ENCODE measurements at places on chromosomes 4 and X.
A peak's percentile ranks its signal among the peaks of the same experiment; 100 is the strongest.

DNA sequence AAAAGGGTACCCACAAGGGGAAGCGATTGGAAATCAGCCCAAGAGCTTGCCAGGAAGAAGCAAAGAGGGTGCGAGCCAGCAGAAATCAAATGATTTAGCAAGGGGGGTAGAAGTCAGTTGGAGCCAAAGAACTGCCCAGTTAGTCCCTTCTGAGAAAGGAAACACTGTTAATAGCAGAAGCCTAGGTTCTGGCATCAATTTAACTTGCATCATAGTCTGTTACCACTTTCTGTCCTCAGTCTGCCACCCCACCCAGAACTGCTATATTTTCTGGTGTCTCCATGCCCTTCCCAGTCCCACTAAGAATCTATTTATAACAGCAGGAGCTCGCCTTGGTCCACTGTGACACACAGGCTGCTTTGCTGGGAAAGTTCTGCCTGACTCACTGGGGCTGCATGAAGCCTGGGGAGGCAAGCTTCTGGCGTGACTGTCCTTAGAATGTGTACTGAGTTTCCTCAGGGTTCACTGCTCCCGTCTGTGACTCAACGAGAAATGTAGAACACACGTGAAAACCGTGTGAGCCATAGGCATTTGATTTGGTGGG is 157.8 kb upstream of the TTC29 start:
- DNase-seq, result no peak

DNA sequence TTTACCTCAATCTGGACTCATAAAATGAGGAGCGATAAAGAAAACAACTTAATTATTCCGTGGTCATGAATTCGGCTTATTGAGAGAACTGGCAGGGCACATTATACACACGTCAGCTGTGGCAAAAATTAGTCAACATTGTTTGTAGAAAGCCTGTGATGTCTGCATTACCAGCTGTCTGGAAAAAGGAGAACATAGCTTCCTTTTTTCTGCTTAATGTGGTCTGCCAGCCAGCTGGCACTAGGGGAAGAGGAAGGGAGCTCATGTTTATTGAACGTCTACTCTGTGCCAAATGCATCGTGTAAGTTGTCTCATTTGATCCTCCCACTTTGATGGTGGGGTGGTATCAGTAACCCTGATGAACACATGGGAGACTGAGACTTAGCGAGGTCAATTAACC is 367.6 kb downstream of the ARHGAP24 start:
- no peak for DNase-seq

GRCh38 chr4:140790171-140790570 is 34.0 kb upstream of the TBC1D9 start:
- no peak for DNase-seq

- DNase-seq, result no peak
Measured at GRCh38 chr4:38670109-38670901, 6.3 kb downstream of the KLF3 start.

- no peak for DNase-seq
Measured at GRCh38 chr4:33886356-33886755, 2358.0 kb downstream of the ARAP2 start.

GRCh38 chr4:53543561-53543960 is 47.7 kb downstream of the LNX1 start:
- DNase-seq, result no peak

DNA sequence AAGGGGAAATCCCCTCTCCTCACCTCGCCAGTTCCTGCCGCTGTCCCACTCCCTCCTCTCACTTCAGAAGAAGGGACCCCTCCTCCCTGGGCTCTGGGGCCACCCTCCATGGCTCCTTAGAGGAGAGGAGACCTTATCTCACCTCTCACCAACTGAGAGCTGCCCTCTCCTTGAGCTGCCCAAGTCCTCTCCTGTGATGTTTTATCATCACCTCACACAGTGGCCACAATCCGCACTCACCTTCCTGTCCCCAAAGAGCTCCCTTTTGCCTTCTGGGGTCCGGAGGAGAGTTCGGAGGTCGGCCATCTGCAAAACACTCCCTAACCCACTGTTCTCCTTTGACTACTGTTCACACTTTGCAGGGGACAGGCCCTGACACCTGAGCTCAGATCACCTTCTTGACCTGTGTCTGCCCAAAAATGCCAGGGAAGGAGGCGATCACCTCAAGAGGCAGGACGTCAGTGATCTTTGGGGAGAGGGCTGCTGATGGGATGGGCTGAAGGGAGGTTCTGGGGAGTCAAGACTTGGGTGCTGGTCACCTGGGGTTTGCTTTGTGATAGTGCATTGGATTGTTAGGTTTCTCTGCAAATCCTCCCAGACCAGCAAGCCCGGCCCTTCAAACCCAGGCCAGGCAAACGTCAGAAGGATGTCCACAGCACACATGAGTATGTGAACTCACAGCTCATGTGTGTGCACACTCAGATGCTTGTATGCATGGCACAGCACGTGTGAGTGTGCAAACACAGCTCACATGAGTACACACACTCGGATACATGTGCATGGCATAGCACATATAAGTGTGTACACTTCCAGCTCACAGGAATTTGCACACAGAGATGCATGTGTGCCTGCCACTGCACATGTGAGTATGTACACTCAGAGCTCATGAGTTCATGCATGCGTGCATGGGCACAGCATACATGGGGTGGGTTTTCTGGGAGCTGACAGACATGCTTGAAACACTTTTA is 41.8 kb downstream of the HTRA3 start:
- no peak for DNase-seq

DNA sequence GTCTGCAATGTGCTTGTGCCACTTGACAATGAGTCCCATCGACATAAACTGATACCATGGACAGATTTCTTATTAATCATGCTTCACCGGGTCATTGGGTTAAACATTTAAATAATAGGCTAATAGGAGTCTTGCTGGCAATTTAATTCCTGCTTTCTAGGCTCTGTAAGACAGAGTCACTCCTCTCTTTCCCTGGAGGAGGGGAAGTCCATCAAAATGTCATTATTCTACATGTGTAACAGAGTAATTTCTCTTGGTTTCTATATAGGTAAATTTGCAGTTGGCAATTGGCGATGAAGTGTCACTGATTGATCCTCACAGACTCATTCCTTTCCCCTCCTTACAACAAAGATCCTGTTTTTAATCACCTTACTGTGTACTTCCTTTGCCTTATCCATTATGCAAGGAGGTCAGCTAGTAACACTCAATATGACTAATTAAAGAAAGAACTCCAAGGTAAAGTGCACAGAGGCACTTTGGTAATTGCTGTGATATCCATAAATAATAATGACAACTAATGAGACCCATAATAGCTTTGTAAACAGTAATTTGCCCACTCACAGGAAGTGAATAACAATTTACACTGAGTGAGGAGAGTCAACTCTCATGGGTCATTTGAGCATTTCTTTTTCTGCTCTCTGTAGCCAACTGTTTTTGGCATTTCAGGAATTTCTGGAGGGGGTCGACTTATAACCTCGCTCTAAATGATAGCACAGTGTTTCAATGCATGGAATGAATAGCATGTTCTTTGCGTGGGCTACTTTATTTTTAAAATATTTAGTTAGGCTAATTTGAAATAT is 184.0 kb downstream of the UGT8 start:
- no peak for DNase-seq

DNA sequence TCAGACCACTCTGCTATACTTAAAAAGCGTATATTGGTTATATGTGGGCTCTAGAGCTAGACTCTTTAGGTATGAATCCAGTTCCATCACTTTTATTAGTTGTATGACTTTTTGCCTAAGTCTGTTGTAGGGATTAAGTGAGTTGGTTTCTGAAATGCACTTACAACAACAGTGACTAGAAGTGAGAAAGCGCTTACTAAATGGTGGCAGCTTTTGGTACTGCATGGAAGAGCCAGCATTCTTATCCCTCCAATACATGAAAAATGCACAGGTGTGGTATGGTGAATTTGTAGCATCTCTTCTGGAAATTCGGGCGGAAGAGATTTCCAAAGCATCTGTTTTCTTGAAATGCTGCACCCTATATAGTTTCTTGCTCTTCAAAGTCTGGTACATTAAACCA is 117.1 kb downstream of the SPANXA1 start:
- no peak for DNase-seq

DNA sequence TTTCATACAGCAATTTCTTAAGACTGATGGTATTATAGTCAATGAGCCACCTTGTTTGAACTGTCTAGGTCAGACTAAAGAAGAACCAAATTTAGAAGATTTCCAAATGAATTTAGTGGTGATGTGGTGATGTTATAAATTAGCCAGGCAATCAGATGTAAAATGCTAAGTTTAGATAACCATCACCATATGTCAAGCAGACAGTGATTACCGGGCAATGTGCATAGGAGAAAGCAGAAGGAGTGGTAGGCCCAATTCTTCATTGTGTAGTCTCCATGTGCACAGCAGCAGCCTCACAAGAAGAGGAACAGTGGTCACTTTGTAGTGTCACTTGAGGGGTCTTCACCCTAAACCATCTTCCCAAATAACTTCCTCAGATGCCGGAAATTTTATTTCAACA is 198.8 kb downstream of the ANTXR2 start:
- no peak for DNase-seq

DNA sequence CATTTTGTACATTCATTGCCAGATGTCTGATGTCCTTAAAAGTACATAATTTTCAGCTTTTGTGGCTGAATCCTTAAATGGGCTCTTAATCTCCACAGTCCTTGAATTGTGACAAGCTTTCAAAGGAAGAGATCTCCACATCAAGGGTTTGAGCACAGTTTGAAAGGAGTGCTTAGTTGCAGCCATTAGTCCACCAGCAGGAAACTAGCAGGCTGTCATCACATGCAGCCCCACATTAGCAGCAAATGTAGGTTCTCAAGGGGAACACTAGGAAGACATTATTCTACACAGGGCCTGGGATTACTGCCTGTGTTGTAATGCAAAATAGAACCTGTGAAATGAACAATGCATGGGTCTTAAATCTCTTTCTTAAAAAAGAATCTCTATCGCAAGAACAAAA is 173.2 kb downstream of the CBLL2 start:
- no peak for DNase-seq

GRCh38 chrX:4809571-4809970 is 1096.1 kb upstream of the PRKX start:
- no peak for DNase-seq

GRCh38 chr4:36363024-36363423 is 81.6 kb downstream of the DTHD1 start:
- no peak for DNase-seq

GRCh38 chr4:74087481-74087880 is 11.5 kb downstream of the CXCL2 start:
- DNase-seq, result no peak

DNA sequence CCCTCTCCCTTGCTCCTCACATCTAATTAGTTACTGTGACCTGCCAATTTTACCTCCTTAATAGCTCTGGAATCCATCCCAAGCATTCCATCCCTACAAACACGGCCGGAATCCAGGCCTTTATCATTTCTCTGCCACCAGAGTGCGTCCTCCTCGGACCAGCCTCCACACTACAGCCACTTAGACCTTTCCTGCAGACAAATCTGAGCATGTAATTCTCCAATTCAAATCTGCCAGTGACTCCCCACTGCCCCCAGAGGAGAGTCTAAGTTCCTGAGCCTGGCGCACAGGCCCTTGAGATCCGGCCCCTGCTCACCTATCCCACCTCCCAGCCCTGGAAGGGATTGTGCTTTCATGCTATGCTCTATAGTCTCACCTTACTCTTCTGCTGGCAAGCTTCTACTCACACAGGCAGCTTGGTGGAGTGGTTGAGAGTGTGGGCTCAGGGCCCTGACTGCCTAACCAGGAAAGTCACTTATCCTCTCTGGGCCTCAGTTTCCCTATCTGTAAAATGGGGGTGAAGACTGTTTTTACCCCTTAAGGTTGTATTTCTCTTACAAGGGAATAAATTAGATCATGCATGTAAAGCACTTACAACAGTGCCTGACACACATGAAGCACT is 31.2 kb downstream of the PJA1 start:
- no peak for DNase-seq

DNA sequence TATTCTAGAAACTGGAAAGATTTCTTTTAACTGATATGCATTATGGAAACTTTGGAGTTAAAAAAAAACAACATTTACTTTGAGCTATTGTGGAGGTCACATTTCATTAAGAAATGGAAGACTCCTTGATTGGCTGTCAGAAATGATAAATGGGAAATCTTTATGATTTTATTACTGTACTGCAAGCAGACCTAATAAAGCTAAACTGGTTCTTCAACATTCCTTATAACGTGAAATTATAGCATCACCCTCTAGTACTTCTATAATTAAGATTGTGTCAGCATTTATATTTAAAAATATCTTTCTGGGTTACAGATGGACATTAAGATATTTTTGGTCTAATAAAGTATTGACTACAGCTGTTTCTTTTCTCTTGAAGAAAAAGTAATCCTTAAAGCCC is 213.8 kb upstream of the PACRGL start:
- no peak for DNase-seq

DNA sequence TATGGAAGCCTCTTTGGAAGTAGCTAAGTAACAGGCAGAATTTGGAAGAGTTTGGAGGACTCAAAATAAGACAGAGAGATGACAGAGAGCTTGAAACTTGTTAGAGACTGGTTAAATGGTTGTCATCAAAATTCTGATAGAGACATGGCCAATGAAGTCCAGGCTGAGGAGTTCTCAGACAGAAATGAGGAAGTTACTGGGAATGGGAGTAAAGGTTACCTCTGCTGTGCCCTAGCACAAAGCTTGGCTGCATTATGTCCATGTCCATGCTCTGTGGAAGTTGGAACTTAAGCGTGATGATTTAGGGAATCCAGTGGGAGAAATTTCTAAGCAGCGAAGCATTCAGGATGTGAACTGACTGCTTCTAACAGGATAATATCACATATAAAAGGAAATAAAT is 146.2 kb upstream of the NDST4 start:
- no peak for DNase-seq

DNA sequence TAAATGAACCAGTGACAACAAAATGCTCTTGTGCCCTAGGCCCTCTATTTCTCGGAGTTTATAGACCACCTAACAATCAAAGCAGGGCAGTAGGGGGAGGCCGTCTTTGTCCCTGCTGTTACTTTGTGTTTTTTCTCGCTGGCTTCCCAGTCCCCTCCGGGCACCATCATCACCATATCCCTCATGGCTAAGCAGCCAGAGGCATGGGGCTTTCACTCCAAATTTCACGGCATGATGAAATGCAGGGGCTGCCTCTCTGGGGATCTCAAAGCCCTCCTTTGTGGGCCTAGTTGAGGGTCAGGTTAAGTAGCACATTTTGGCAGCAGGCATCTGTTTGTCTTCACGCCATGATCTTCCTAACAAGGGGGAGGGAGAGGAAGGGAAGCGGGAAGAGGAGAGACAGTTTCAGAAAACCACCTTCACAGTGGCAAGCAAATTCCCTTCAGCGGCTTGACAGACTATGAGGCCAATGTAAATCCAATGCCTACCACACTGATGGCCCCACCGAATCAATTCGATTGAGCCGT is 91.9 kb downstream of the ANOS1 start:
- DNase-seq, result no peak

- DNase-seq, result no peak
Measured at GRCh38 chrX:31547416-31547815, 475.6 kb upstream of the FTHL17 start.

- no peak for DNase-seq
Measured at GRCh38 chrX:16957751-16958150, 11.3 kb downstream of the REPS2 start.

- no peak for DNase-seq
Measured at GRCh38 chr4:4477391-4477790, 64.5 kb downstream of the STX18 start.

GRCh38 chr4:129862461-129862860 is 766.5 kb downstream of the C4orf33 start:
- DNase-seq, result no peak

- DNase-seq, result peak; percentile 56
Measured at GRCh38 chrX:10106806-10107205, 50.0 kb upstream of the CLCN4 start.

GRCh38 chrX:18348047-18348446 is 6.4 kb downstream of the SCML2 start:
- DNase-seq, result no peak

GRCh38 chr4:7312691-7313090 is 120.4 kb downstream of the SORCS2 start:
- no peak for DNase-seq

All from stimulated activated CD4-positive, alpha-beta T cell treated with anti-CD3 and anti-CD28 coated beads, Interleukin-1b, Interleukin-23, amount 100 ng/mL, for 48 hours (primary cell).